Nasal cavity respiratory epithelium epithelial cell of viscerocranial mucosa (primary cell): ENCODE measurements at places on chromosomes 11 and 22. TPM values are rescaled to one million over a fixed set of nuclear protein-coding genes. Genes with fewer than 3 reads are reported as not detected.

The CADM1 gene
- total RNA-seq: 5.1 and 18.6 TPM in 2 replicates

The MS4A14 gene
- total RNA-seq: not detected in 2 replicates

The OR6A2 gene
- total RNA-seq: under 0.01 and 0.14 TPM in 2 replicates

The C22orf42 gene
- total RNA-seq: not detected in 2 replicates

The OR9Q1 gene
- total RNA-seq: not detected in 2 replicates

The OR5D16 gene
- not detected in 2 replicates for total RNA-seq

The MALAT1 gene
- 8,083 and 19,144 TPM in 2 replicates for total RNA-seq

The DERL3 gene
- total RNA-seq: under 0.01 and 0.07 TPM in 2 replicates

The A4GALT gene
- total RNA-seq: 13.3 and 57.2 TPM in 2 replicates
